ENCODE measurements at places on chromosomes 2 and 18. TPM values are rescaled to one million over a fixed set of nuclear protein-coding genes. Genes with fewer than 3 reads are reported as not detected.
A peak's percentile ranks its signal among the peaks of the same experiment; 100 is the strongest.

The PID1 gene
- not detected for total RNA-seq

DNA sequence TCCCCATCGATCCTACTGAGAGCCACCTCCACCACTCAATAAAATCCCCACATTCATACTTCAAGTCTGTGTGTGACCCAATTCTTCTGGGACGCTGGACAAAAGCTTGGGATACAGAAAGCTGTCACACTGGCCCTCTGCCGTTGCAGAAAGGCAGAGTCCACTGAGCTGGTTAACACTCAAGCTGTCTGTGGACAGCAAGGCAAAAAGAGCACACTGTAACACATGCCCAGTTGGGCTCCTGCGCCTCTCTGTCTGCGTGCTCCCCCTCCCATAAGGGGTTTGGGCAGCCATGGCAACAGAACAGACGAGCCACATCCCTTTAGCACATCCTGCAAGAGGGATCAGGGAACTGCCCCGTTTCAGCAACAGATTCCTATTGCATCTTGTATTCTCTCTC lies 106.9 kb upstream of the RGPD4 start:
- no peak overlapping the region for H3K27ac ChIP-seq
- H3K4me3 ChIP-seq, result no peak overlapping the region
- H3K36me3 ChIP-seq, result no peaks in the 10 kb centered on the region
- H3K27me3 ChIP-seq, result no peaks in the 10 kb centered on the region
- no peaks in the 10 kb centered on the region for H3K4me1 ChIP-seq

DNA sequence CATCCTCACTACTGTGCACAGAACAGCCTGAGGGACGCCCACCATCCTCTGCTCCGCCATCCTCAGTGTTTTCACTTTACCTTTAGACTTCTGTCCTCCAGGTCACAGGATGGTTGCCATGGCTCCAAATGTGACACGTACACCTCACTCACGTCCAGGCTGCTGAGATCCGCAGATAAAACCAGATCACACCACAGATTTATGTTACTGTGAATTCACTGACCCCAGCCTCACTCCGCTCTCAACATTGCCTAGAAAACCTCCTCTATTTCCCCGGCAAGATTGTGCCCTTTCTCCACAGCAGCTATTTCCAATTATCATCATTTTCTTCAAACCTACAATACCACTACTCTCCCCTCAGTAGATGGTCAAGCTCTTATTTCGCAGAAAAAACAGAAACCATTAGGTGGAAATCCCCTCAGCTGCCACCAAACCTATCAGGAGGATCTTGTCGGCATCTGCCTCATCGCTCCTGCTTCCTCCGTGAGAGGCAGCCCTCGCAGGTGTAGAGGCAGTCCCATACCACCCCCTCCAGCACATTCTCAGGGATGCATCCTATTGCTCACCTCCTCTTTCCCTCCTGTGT lies 49.8 kb upstream of the SLC1A4 start:
- DNase-seq, result no peak
- peaks cover 3% of the 10 kb centered on the region for H3K27me3 ChIP-seq
- peaks cover 9% of the 10 kb centered on the region for H3K4me1 ChIP-seq

DNA sequence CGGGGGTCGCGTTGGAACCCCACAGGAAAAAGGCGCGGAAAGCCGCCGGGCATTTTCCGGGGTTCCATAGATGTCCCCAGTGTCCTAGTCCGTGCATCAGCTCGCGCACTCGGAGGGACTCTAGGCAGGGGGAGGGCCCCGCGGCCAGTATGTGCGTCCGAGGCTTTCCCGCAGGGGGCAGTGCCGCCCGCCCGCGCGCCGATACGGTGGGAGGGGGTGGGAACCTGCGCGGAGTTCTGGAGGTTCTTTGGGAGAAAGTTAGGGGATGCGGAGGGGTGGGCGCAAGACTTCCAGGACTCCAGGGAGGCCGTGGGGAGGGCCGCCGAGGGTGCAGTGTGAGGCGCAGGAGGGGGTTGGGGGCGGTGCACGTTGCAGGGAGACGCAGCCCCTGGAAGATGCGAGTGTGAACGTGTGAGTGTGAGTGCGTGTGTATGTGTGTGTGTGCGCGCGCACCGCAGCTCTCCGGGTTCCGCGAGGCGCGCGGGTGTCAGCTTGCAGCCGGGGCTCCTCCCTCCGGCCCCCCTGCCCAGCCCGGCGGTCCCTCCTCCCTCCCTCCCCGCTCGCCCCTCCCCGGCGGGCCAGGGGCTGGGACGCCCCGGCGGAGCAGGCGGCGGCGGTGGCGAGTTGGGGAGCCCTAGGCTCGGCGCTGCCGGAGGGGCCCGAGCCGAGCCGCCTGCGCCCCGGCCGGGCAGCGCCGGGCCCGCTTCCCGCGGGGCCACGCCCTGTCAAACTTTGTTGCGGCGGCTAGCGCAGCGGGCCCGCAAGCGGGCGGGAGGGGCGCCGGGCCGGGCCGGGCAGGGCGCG lies at the start of gene TCF7L1:
TSS of gene TCF7L1 (plus strand) at position 559 of the 804 bp plus-strand sequence. CDS start 293 bp downstream, outside the sequence.
- peak within 1 kb of the TSS; percentile 65 for H3K4me3 ChIP-seq
- no peak within 1 kb of the TSS for H3K27ac ChIP-seq
- no peaks in the 10 kb centered on the region for H3K36me3 ChIP-seq
- H3K27me3 ChIP-seq, result peaks cover 54% of the 10 kb centered on the region

- no peaks in the 10 kb centered on the region for H3K36me3 ChIP-seq
- H3K27me3 ChIP-seq, result peaks cover 1% of the 10 kb centered on the region
- H3K4me3 ChIP-seq, result no peak overlapping the region
- H3K4me1 ChIP-seq, result no peaks in the 10 kb centered on the region
- no peak overlapping the region for H3K27ac ChIP-seq
- no peak for DNase-seq
Measured at GRCh38 chr18:67192535-67192934, 324.0 kb downstream of the DSEL start.

DNA sequence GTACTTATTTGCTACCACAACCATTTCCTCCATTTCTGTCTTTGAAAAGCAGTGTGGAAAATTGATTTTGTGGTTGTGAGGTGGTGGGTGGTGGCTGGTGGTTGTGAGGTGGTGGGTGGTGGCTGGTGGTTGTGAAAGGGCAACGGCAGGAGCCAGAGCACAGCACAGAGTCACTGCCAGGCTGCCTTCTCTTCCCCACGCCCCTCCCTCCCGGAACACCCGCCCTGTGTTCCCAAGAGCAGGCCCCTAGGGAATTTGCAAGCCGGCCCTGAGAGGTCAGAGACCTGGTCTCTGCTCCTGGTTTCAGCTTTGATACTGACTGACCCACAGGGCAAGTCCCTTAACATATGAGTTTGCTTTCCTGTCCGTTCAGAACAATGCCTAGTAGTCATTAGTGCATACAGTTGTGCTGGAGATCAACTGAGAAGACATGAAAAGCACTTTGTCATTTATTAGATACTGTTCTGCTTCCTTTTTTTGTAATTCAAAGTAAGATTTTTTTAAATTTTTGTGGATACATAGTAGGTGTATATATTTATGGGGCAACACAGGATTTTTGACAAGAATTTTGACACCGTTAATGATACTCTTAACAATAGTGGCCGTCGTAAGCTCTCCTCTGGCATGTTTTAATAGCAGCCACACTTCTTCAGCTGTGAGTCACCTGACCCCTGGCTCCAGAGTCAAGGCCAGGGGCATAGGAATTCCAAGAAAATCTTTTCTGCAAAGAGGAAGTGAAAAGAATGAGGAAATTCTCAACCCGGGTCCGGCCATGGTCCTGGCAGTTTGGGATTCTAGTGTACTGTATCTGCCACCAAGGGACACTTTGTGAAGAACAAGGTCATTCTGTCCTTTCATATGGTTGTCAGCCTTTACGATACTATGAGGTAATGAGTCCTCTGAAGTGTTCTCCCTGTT lies 53.2 kb downstream of the ITGA6 start:
- H3K27ac ChIP-seq, result peak overlapping the region; percentile 46
- peaks cover 20% of the 10 kb centered on the region for H3K36me3 ChIP-seq
- DNase-seq, result peak; percentile 55
- peaks cover 59% of the 10 kb centered on the region for H3K4me1 ChIP-seq
- no peak overlapping the region for H3K4me3 ChIP-seq
- no peaks in the 10 kb centered on the region for H3K27me3 ChIP-seq

DNA sequence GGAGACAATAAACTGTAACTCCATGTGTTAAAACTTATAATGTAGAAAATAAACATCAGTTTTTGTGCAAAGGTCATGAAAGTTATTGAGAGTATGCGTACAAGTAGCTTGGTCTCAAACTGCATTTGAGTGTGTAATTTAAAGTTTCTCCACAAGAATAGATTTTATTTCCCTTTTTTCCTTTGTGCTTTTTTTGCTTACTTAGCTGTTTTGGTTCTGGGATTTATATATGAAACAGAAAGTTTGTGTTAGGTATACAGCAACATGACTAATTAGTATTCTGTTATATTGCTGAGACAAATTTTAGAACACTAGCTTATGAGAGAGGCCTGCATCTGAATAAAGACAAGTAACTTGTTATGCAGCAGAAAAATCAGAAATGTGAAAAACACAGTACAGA lies 67.5 kb downstream of the GTF2A1L start:
- H3K4me1 ChIP-seq, result no peaks in the 10 kb centered on the region
- peaks cover 8% of the 10 kb centered on the region for H3K27me3 ChIP-seq
- no peak for DNase-seq
- no peaks in the 10 kb centered on the region for H3K36me3 ChIP-seq

- no peak overlapping the region for H3K27ac ChIP-seq
- DNase-seq, result no peak
- H3K4me1 ChIP-seq, result no peaks in the 10 kb centered on the region
- H3K27me3 ChIP-seq, result peaks cover 2% of the 10 kb centered on the region
Measured at GRCh38 chr18:5661179-5661578, 117.4 kb upstream of the EPB41L3 start.

- H3K27me3 ChIP-seq, result peaks cover 3% of the 10 kb centered on the region
- no peak overlapping the region for H3K27ac ChIP-seq
- no peak overlapping the region for H3K4me3 ChIP-seq
- no peaks in the 10 kb centered on the region for H3K36me3 ChIP-seq
Measured at GRCh38 chr2:226446406-226447001, 353.1 kb downstream of the IRS1 start.

GRCh38 chr18:54086046-54086802 lies 138.2 kb downstream of the MBD2 start:
- no peaks in the 10 kb centered on the region for H3K27me3 ChIP-seq
- peak; percentile 53 for DNase-seq
- H3K27ac ChIP-seq, result peak overlapping the region; percentile 82
- no peaks in the 10 kb centered on the region for H3K36me3 ChIP-seq
- peaks cover 20% of the 10 kb centered on the region for H3K4me1 ChIP-seq

DNA sequence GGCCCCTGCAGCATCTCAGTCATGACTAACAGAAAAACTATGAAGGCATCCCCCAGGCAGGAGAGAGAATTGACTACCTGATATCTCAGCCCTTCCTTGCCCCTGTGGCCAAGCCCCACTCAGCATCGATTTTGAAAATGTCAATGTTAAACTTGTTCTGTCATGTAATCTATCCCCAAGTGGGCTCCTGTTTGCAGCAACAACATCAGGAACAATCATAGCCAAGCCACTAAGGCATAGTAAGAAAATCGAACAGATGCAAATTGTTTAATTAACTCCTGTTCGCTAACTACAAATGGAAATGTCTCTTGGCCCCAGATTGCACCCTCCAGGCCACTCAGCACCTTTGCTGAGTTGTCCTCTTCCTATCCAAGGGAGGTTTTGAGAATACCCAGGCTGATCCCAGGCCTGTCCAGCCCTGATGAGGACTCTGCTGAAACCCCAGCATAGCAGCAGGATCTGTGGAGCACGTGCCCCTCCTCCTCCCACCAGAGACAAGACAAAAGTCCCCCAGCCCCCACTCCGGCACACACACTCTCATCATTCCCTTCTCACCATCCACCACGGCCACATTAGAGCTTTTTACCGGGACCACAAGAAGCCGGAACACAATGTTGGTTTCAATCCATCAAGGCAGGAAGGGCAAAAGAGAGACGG lies 150.1 kb downstream of the TNS1 start:
- no peak overlapping the region for H3K4me3 ChIP-seq
- DNase-seq, result no peak
- no peaks in the 10 kb centered on the region for H3K36me3 ChIP-seq
- no peak overlapping the region for H3K27ac ChIP-seq

The EFR3B gene
- total RNA-seq, result 0.16 TPM

- peaks cover 14% of the 10 kb centered on the region for H3K27me3 ChIP-seq
- no peak for DNase-seq
- H3K36me3 ChIP-seq, result no peaks in the 10 kb centered on the region
- no peak overlapping the region for H3K27ac ChIP-seq
Measured at GRCh38 chr2:204321910-204322751, 223.1 kb upstream of the PARD3B start.

DNA sequence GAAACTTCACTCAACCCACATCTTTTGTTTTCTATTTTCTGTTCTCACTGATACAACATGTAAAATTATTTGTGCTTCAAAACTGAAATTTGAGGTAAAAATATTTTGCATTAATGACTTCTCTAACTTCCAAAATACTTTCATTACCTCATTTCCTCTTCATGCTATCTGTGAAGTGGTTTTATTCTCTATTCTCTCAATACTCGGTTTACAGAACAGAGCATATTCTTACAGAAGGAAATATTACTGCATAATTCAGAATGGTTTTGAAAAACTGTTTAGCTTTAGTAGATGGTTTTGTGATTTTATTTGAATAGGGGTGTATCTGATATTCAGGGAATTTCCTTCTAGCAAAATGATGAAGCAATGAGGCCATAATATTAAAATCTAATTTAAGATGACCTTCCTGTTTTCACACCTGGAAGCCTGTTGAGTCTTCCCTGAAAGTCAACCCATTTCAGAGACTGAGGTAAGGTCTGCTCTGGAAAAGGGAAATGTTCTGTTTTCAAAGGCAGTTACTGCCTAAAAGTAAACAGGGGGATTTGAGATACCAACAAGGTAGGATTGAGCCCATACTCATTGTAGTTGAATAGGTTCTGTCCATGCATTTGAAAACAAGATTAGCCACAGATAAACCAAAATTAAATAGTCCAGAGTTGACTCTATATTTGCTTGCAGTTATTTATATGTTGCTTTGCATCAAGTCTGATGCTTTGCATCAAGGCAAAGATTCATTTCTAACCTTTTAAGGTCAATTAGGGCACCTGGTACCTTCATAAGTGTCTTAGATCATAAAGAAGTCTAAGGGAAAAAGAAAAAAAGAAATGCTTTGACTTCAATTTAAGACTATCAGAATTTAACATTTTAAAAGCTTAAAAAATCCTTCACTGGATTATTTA lies 50.8 kb upstream of the PEX13 start:
- H3K27ac ChIP-seq, result peak overlapping the region; percentile 65
- peaks cover 15% of the 10 kb centered on the region for H3K36me3 ChIP-seq
- no peak for DNase-seq
- no peaks in the 10 kb centered on the region for H3K27me3 ChIP-seq
- H3K4me3 ChIP-seq, result no peak overlapping the region
- H3K4me1 ChIP-seq, result peaks cover 44% of the 10 kb centered on the region

DNA sequence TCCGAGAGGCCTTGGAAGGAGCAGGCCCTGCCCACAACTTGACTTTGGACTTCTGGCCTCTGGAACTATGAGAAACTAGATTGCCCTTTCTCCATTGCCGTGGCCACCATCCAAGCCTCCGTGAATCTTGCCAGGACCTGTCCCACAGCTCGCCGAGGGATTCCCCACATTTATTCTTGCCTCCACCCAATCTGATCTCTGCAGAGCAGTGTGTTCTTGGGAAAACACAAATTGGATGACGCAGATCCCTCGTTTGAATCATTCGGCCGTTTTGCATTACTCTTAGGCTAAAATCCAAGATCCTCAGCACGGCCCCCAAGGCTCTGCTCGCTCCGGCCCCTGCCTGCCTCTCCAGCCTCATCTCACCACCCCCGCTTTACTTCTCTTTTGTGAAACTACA lies 364.2 kb downstream of the ZNF516 start:
- no peaks in the 10 kb centered on the region for H3K27me3 ChIP-seq
- H3K36me3 ChIP-seq, result no peaks in the 10 kb centered on the region
- H3K27ac ChIP-seq, result no peak overlapping the region
- H3K4me1 ChIP-seq, result peaks cover 9% of the 10 kb centered on the region

- H3K36me3 ChIP-seq, result no peaks in the 10 kb centered on the region
- no peaks in the 10 kb centered on the region for H3K4me1 ChIP-seq
- H3K4me3 ChIP-seq, result no peak overlapping the region
- H3K27me3 ChIP-seq, result no peaks in the 10 kb centered on the region
Measured at GRCh38 chr2:128791120-128791984, 472.7 kb upstream of the HS6ST1 start.
